ENCODE measurements at places on chromosomes 2 and 18.

DNA sequence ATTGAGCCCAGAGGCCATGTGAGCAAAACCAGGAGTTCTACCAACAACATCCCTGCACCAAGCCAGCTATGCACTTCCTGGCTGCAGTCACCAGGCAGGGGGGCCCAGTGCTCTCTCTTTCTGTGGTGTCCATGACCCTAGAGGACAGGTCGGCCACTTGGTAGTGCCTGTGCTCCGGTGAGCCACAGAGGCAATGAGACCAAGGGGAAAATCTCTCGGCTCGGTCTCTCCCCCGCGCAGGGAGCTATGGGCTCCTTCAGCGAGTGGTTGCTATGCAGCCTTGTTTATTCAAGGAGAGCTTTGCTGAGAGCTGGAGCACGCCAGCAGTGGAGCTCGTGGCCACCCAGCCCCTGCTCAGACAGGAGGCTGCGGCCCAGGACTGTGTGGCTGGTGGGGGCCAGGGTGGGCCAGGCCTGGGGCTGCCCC lies at the start of gene TOGARAM2:
Gene TOGARAM2 (plus strand): TSS at position 283 of the 426 bp plus-strand sequence. CDS start 13,537 bp downstream, outside the sequence.
- no peak for DNase-seq

DNA sequence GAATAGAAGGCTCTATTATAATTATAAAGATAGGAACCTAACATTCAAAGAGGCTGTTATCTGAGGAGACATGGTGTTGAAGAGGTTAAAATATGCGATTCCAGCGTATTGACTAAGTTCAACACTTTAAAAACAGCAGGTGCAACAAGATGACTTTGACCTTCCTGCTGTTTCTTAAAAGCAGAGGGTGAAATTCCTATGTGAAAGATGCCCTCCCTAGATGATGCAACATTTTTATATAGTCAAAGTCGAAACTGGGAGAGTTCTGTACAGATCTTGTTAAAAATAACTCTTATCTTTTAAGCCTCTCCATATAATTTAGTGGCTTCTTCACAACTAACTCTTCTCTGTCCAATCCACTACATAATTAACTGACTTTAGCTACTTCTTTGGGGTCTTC lies 4.4 kb upstream of the ACKR3 start:
- DNase-seq = no peak

DNA sequence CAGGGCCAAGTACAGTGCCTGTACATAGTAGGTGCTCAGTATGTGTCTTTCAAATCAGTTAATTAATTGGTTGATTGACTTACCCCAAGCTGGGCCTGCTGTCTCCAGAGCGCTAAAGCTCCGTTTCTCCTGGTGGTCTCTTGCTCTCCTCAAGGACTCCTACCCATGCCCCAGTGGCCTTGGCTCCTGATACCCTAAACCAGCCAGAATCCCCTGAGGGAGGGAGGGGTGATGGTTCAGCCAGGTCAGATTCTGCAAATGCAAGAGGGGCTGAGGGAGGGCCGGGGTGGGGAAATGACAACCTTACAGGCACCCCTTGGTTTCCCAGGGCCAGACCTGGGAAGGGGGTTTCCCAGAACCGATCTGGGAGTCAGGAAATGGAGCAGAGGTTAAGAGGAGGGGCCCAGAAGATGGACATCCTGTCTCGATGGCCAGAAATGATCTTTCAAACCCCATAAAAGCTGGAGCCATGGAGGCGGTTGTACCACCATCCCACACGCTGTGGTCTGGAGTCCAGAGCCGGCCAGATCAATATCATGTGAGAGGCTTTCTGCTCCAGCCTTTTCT lies 209.1 kb downstream of the TNS1 start:
- no peak for DNase-seq

DNA sequence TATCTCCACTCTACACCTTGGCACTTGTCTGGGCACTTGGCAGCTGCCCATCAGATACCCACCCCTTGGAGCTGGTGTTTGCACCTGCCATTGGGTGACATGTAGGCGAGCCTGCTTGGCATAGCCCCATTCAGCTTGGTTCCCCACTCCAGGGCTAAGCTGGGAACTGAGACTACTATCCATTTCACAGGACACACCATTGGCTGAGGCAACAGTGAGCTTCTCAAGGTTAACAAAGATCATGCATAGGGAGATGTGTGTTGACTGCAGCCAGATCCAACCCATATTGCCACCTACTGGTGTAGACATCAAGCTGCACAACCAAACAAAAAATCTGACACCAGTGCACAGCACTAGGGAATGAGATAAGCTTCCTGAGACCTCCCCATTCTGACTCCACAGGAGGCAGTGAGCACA lies 1389.8 kb upstream of the TMEFF2 start:
- DNase-seq = peak; percentile 40

DNA sequence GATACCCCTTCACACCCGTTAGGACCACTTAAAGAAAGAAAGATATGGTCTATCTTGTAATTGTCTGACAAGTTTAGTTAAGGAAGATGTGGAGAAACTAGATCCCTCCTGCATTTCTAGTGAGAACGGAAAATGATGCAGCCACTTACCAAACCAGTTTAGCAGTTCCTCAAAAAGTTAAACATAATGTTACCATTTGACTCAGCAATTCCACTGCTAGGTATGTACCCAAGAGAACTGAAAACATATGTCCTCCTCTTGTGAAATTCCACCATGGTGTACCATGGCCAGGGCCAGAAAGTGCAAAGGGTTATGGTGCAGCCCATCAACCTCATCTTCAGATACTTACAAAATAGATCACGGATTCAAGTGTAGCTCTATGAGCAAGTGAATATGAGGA lies 79.0 kb upstream of the ID2 start:
- DNase-seq = no peak

DNA sequence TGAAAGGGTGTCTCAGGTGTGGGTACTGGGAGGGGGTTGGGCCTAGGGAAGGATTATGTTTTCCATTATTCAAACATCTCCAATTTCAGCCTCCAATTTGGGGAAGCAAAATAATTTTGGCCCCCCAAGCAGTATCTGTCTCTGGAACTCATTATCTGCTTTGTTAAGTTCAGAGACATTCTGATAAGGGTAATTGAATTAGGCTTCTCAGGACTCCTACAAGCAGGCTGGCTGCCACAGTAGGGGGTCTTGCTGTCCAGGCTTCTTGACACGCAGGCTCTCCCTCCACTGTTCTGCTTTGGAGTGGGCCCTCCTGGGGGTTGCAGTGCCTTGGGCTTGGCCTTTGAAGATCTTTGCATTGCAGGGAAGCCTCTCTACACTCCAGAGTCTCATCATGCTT lies 108.1 kb upstream of the SIX2 start:
- no peak for DNase-seq

- DNase-seq = no peak
Measured at GRCh38 chr18:3578621-3579020, 128.6 kb downstream of the TGIF1 start.

DNA sequence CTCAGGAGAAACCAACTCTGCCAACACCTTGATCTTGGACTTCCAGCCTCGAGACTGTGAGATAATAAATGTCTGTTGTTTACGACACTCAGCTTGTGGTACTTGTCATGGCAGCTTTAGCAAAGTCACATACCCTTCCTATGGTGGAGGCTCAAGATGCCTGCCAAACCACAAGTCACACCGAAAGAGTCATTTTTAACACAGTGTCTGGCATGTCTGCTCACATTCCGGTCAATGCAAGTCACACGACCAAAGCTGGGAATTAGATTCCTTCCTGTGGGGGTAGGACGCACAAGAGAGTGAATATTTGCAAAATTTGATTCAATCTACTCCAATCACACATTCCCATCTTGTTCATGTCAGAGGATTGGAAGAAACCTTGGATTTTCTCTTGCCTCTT lies 24.6 kb downstream of the KCNE4 start:
- DNase-seq = no peak
